ENCODE measurements at places on chromosomes 4 and X.

DNA sequence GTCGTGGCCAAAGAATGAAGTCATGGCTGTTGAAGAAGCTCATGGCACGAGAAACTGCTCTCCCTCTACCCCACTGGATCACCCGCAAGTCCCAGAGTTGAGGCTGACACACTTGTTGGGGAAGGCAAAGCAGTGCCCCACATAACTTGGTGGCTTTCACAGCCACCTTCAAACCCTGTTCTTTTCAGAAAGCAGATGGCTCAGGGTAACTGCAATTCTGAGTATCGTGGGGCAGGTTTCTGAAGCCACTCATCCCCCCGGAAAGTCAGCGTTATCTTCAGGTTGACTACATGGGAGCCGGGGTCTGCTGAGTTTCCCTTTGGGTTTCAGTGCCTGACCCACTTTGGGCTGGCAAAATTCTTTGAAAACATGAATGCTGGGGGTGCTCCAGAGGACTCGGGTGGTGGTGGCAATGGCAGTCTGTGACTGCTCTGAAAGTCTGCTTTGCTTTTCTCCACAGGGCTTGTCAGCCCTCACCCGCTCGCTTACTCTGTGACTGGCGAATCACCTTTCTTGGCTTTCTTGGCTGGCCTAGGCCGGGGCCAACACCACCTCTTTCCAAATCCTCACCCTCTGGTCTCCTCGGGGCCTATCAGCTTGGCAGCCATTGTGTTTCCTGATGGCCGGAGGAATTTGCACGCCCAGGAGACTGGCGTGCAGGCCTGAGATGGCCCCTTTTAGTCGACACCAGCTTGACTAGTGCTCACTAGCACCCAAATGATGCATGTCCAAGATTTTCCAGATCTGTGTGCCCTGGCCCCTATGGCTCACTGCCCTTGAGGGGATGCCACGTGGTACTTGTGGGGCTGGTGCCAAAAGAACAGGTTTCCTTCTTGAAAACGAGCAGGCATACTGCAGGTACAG, 7.3 kb downstream of the PPP1R3F start:
- no peak for DNase-seq

DNA sequence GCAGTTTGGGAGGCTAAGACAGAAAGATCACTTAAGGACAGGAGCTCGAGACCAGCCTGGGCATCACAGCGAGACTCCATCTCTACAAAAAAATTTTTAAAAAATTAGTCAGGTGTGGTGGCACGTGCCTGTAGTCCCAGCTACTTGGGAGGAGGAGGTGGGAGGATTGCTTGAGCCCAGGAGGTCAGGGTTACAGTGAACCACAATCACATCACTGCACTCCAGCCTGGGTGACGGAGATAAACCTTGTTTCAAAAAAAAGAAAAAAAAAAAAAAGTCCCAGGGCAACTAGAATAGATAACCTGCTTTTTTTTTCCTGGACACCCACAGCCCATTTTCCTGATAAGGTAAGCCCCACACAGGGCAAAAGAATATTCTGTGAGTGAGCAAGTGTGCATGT, 96.3 kb downstream of the C4orf51 start:
- no peak for DNase-seq

DNA sequence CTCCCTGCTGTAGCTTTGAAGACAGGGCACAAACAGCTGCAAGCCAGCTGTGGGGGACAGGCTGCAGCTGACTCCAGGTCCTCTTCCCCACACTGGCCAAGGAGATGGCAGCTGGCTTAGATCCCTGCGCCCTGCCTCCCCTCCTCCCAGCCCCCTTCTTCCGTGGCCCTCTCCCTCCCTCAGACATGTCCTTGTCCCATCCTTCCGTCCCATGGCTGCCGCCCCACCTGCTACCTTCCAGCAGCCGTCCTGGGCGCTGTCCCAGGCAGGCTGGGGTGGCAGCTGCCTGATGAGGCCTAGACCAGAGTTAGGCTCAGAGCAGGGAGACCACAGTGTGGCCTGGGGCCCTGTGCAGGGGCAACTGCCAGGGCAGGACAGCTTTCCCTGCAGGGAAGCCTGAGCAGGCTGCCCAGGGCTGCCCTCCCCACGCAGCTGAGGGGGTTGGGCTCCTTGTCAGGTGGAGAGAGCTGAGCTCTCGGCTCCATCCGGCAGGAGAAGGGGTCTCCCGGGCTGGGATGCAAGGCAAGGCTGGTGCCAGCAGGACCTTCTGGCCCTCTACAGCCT, 3.3 kb upstream of the BGN start:
- no peak for DNase-seq

- no peak for DNase-seq
These were observed 91.7 kb upstream of the PAQR3 start for GRCh38 chr4:79030973-79031372.

GRCh38 chr4:24067367-24068193, 177.7 kb upstream of the PPARGC1A start:
- DNase-seq, result peak; percentile 54

DNA sequence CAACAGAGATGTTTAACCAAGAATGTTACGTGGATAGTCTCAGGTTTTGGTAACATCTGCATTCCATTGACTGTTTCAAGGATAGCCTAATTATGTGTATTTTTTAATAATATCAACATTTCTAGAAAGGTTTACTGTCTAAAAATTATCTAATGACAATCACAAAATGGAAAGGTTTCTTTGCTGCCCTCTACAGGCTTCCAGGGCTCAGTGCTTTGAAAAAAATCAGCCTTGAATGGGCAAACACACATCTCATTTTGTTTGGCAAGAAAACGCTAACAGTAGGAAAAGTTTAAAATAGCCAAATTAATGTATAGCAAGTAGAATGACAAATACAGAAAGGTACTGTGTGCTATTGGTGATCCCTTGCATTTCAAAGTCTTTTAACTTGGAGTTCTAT, 223.4 kb upstream of the PRPS2 start:
- DNase-seq, result peak; percentile 9

DNA sequence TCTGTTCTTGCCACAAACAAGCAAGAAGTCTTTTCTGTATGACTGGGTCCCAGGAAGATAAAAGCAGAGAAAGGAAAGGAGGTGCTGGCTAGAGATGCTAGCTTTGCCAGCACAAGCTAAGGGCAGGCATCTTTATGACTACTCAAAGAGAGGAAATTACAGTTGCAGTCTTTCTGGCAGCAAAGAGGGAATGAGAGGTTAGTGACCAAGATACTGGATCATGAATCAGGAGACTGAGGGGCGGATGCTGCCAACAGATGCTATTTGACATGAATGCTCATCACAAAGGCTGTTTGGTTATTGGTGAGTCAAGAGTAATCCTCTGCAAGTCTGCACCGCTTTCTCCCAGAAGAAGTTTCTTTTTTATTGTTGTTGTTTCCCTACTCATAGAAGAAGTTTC, 5.5 kb upstream of the XIAP start:
- DNase-seq, result no peak

DNA sequence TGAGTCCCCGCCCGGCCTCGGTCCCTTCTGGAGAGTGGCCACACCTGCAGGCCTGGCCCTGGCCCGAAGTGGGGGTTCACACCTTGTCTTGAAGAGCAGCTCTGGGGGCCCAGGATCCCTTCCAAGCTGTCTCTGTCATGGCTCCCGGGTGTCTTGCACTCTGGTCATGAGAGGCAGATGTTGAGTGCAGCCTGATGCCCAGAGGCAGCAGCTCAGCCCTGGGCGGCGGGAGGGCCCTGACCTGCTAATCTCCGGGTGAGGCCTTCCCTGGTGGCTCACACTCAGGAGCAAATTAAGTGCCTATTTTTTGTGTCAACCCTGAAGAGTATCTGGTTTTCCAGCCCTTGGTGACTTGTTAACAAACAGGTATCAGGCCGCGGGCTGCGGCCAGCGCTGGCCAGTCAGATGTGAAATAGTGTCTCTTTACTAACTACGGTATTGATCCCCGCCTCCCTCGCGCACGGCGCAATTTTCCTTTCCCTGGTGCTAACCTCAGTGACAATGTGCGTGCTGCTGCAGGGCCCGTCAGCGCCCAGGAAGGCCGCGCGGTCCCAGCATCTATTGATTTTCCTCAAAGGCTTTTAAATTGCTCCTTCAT, 24.2 kb downstream of the NKX1-1 start:
- no peak for DNase-seq

DNA sequence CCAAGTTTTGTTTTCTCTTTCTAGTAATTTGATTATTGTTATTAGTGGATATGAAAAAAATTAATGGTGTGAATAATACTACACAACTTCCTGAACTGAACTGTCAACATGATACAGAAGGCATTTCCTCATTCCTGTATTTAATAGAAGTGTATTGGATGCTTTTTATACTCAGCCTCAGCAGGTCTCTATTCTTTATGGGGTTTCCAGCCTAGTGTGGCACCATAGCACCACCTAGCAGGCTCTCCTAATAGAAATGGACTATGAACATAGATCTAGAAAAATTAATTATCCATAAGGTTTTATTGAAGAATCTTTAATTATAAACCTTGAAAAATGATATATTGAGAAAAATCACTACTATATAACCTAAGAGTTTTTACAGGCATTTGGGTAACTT, 52.4 kb downstream of the GLRB start:
- peak; percentile 43 for DNase-seq

GRCh38 chrX:50893047-50893446, 17.5 kb upstream of the BMP15 start:
- no peak for DNase-seq

GRCh38 chrX:69162361-69162865, 2.8 kb downstream of the PJA1 start:
- no peak for DNase-seq

DNA sequence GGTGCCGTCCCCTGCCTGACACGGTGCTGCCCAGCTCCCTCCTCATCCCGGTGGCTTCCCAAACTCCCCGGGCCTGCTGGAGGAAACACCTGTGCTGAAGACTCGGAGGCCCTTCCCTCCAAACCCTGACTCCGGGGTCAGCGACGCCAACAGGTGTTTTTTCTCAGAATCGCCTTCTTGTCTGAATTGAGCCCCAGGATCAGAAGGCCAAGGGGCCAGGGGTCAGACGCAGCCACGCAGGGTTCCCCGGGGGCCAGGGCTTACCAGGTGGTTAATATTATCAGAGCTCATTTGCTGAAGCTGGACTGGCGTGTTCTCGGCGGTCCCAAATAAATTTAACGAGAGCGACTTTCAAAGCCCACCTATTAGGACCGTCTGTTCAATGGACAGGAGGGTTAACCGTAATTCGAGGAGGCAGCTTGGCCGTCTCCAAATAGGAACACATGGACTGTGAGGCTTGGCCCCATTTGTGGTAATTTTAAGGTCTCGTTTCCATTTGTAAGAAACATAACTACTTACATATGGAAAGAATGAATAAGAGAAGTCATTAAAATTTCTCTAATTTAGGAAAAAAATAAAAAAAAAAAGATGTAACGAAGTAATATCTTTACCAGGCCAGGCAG, 239.3 kb downstream of the CRLF2 start:
- no peak for DNase-seq

DNA sequence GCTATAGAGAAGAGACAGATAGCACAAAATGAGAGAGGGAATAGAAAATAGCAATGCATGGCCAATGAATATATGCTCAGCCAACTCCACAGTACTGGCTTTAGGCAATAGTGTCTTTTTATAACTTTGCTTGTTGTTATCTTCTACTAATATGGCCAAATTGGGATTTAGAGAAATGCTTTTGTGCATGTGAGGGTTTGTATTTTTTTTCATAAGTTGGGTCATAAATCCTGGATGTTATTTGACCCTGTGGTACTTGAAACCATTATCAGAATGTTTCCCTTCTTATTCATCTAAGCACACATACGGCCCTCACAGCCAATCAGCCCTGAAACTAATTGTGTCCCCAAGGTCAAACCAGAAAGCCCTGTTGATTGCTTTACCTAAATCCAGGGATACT, 35.2 kb upstream of the LPAR4 start:
- DNase-seq, result no peak

DNA sequence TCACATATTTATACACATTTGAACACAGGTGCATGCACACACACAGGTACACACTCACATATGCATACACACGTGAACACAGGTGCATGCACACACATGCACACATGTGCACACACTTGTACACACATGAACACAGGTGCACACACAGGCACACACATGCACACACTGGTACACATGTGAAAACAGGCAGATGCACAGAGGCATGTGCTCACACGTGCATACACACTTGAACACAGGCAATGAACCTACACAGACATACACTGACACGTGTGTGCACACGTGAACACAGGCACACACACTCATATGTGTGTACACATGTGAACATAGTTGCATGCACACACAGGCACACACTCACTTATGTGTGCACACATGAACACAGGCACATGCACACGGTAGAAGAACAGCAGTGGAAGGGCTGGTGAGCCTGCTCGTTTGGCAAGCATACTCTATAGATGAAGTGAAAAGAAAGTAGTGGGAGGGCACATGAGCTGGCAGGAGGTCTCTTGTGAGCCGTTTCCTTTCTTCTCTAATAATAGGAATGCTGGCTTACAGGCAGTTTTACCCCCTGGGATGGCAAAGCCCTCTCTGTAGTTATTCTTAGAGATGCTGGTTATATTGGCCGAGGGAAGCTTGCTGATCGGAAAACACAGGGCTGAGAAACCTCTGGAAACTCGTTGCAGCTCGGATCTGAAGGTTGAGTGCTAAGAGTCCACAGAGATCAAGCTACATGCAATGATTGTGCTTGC, 279.6 kb upstream of the CLNK start:
- DNase-seq, result no peak

DNA sequence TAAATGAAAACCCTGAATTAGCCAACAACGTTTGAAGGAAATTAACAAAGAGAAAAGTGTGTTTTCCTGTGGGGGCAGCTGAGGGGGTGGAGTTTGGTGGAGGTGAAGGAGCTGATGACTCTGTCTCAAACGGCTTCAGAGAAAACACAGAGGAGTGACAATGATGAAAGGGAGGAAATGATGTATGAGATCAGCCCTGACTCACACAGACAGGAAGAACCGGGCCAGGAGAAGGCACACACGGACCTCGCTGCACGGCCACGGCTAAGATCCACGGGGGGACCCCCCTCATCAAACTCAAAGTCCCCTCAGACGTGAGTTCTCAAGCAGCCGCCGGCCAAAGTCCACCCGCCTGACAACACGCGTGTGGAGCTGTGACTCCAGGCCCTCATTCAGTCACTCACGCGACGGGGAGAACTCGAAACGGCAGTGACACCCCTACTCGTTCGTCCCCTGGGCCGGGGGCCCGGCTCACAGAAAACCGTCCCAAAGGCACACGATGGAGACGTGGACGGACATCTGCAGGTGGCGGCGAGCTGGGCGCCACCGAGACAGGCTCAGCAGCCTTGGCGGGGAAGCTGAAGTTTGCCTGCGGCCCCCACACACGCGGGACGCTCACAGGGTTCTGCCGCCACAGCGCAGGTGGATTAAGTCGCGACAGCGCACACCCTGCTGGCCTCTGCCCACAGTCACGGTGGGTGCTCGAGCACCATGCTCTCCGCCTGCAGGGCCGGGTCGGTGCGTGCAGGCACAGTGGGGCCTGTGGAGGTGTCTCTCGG, 28.8 kb downstream of the PPP2R3B start:
- DNase-seq, result peak; percentile 35

DNA sequence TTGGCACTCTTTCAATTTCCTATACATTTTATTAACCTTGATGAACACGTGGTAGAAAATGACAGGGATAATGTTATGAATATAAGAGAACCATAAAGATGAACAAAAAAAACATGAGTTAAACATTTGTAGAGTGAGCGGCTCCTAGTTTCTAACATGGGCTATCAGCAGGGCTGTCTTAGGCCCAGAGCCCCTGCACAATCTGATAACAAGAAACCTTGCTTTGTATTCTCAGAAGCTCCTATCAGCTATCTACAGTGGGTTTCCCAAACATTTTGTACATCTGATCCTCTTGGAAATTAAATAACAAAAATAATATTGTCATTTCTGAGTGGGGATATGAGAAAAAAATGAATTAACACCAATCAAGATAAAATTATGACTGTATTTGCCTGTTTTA, 10.6 kb upstream of the RBPJ start:
- DNase-seq, result no peak

GRCh38 chrX:22069586-22069985, 37.5 kb downstream of the PHEX start:
- no peak for DNase-seq

Measured in HCEC 1CT (cell line).